RCC 7860 (cell line): ENCODE measurements at places on chromosomes 16 and 17.

- DNase-seq = peak; percentile 27
Observed at GRCh38 chr16:59021751-59022150, 287.6 kb upstream of the GOT2 start.

- peak; percentile 94 for DNase-seq
Observed at GRCh38 chr16:79658301-79659033, 57.9 kb upstream of the MAF start.

DNA sequence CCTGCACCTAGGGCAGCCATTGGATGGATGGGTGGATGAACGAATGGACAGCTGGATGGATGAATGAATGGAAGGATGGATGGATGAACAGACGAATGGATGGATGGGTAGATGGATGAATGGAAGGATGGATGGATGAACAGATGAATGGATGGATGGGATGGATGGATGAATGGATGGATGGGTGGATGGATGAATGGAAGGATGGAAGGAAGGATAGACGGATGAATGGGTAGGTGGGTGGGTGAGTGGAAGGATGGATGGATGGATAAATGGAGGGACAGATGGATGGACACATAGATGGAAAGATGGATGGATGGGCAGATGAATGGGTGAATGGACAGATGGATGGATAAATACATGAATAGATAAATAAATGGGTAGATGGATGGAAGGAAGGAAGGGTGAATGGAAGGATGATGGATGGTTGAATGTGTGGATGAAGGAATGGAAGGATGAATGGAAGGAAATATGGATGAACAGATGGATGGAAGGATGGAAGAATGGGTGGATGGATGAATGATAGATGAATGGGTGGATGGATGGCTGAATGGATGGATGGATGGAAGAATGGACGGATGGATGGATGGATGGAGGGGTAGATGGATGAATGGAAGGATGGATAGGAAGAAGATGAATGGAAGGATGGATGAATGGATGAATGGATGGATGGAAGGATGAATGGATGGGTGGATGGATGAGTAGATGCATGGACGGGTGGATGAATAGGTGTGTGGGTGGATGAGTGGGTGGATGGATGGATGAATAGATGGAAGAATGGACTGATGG lies 15.4 kb downstream of the SRL start:
- no peak for DNase-seq

GRCh38 chr17:61410141-61411010 lies 10.7 kb downstream of the TBX2 start:
- no peak for DNase-seq

GRCh38 chr17:56934280-56934679 lies 20.4 kb upstream of the TRIM25 start:
- DNase-seq = no peak

- no peak for DNase-seq
Observed at GRCh38 chr17:34667656-34668055, 88.3 kb downstream of the TMEM132E start.

DNA sequence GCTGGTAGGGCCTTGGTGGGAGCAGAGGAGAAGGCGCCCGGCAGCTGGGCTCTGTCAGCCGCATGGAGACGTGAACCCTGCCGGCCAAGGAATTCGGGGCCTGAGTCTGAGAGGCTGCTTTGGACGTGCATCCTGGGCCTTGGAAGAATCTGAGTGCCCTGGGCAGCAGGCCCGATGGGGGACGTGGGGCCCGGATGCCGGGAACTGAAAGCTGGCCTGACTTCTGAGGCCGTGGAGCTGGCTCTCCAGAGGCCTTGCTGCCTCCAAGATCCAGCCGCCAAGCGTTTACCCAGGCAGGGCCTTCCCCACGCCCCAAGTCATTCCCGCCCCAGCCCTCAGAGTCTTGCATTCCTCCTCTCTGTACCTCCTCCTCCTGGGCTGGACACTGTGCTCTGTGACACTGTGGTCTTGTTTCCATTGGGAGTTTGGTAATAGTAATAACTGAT lies 37.2 kb downstream of the NKD1 start:
- DNase-seq = no peak

- peak; percentile 97 for DNase-seq
Observed at GRCh38 chr17:72393553-72393952, 272.7 kb downstream of the SOX9 start.

DNA sequence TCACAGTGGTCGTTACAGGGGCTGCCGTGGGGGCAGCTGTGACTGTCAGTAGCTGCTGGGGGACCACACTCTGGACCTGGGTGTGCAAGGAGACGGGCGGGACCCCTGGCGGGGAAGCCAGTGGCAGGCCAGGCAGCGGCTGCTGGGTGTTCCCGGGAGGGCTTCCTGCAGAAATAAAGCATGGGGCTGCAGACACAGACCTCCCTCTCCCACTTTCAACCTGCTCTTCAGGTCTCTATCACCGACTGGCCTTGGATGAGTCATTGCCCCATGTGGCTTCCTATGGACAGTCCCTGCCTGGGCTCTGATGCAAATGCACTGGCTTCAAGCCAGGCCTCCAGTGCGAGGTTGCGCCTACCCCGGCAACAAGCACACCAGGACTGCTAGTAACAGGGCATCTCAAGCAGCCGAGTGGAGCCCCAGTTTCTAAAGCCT lies 17.2 kb downstream of the SREBF1 start:
- peak; percentile 80 for DNase-seq

GRCh38 chr16:24482681-24483202 lies 56.6 kb upstream of the RBBP6 start:
- DNase-seq = no peak

- DNase-seq = peak; percentile 51
Observed at GRCh38 chr16:12819126-12820117, 15.7 kb upstream of the CPPED1 start.

DNA sequence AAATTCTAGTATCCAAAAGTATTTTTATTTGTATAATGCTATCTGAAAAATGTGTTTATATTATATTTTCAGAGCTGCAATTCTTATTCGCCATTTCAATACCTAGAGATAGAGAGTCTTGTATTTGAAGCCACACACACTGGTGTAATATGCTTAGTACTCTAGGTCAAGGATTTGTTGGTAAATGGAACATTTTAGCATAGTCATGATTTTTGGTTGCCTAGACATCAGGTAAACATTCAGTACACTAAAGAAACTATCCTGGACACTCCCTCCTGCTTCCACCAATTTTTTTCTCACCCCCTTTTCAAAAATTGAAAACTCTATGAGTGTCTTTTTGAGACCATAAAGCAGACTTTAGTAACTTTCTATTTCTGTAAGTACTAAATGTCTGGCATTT lies 20.8 kb downstream of the ABHD15 start:
- DNase-seq = no peak

DNA sequence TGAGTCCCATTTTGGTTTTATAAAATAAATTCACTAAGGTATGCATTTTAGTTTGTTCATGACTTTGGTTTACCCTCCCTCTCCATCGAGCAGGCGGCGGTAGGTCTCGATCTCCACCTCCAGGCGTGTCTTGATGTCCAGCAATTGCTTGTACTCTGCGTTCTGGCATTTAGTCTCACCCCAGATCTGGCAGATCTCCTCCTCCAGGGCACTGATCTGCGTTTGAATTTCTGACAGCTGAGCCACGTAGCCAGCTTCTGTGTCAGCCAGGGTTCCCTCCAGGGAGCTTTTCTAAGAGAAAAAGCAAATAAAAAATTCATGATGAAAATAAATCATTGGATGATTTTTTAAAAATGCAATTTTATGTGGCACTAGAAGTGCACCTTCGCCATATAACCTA lies 4.2 kb downstream of the KRT24 start:
- DNase-seq = no peak

DNA sequence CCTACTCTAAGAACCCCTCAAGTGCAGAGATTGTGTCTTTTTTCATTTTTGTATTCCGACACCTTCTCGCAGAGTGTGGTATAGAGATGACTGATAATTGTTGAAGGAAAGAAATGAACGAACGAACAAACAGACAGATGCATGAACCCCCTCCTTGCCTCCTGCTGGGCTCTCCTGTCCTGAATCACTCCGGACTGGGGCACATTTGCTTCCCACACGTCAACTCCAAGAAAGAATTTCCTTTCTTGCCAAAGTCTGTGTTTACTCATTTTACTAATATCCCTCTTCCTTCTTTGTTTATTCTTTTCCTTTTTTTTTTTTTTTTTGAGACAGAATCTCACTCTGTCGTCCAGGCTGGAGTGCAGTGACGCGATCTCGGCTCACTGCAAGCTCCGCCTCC lies 37.5 kb upstream of the BHLHA9 start:
- no peak for DNase-seq

- DNase-seq = peak; percentile 24
Observed at GRCh38 chr16:4372001-4372577, 441 bp downstream of the VASN start.

- peak; percentile 49 for DNase-seq
Observed at GRCh38 chr17:6471531-6472465, 27.5 kb downstream of the PIMREG start.
